ENCODE measurements at places on chromosomes 3 and 15.
A peak's percentile ranks its signal among the peaks of the same experiment; 100 is the strongest.

DNA sequence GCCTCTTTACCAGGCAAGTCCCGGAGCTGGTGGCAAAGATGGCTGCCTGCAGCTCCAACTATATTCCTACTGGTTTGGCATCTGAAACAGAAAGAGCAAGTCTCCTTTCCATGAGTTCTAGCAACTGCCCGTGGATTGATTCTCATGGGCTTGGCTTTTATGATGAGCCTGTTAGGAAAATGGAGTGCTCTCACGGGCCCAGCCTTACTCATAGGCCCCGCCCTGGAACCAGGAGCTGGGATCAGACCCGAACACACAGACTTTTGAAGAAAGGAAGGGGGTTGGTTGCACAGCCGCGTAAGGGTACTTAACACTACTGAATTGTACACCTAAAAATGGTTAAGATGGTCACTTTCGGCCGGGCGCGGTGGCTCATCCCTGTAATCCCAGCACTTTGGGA, 2.9 kb downstream of the NRROS start:
- no peak for DNase-seq

DNA sequence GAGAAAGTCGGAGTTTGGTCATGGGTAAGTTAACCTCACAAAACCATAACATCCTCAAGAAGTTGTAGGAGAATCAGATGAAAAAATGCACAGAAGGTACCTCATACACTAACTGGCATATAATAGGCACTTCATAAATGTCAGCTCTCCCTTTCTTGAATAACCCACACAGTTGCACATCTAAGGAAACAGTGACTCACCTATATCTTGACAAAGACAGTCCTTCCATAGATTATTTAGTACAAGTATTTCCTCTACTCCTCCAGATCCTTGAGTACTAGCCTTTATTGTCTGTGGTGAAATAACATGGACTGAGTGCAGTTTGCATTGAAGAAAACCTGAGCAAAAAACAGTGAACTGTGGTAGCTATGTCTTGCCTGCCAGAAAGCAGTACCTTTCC, 46.6 kb downstream of the MAGI1 start:
- DNase-seq, result no peak

GRCh38 chr15:73891328-73892315, 18.3 kb downstream of the TBC1D21 start:
- no peak for DNase-seq

DNA sequence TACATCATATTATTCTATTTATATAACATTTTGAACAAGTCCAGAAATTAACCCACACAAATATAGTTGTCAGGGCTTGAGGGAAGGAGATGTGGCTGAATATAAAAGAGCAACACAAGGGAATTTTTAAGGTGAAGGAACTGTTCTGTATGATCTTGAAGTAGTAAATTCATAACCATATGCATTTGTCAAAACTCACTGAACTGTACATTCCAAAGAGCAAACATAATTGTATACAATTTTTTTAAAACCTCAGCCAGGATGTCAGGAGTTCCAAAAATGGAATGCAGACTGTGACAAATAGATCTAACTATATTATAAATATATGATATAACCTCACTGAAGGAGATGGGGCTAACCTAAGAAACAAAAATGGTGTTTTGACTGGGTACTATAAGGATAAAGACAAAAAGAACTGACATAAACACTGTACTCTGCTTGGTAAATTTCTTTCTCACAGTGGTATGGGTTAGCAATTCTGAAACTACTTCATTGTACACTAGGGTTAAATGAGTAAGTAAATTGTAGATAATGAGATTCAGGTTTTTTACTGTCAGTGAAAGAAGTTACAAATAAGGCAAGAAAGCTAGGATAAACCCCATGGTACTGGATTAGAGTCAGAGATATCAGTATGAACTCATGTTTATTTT, 14.4 kb downstream of the GOLGB1 start:
- DNase-seq, result no peak

GRCh38 chr3:196193736-196194541, 17.3 kb downstream of the ZDHHC19 start:
- DNase-seq, result no peak

- no peak for DNase-seq
These were observed 127.3 kb downstream of the NR2F2 start for GRCh38 chr15:96457841-96458240.

GRCh38 chr3:55525436-55525835, 38.3 kb upstream of the WNT5A start:
- DNase-seq, result no peak

GRCh38 chr15:68800875-68801274, 19.8 kb downstream of the ANP32A start:
- no peak for DNase-seq

- no peak for DNase-seq
These were observed 18.6 kb upstream of the C15orf40 start for GRCh38 chr15:83030021-83030420.

DNA sequence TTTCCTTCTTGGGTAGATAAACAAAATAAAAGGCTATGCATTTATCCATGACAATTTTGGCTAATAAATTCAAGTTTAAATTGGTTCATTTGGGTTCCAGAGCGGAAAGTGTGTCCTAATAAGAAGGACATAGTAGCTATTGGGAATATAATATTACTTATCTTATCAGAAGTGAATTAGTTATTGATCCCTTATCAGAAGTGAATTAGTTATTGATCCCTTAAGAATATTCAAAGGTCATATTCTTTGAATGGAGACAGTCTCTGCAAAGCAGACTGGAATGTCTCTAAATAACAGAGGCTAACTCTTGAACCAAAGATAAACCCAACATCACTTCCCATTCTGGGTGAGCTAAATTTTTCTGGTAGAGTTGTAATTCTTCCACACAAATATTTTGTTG, 290.7 kb upstream of the BCHE start:
- DNase-seq, result no peak

DNA sequence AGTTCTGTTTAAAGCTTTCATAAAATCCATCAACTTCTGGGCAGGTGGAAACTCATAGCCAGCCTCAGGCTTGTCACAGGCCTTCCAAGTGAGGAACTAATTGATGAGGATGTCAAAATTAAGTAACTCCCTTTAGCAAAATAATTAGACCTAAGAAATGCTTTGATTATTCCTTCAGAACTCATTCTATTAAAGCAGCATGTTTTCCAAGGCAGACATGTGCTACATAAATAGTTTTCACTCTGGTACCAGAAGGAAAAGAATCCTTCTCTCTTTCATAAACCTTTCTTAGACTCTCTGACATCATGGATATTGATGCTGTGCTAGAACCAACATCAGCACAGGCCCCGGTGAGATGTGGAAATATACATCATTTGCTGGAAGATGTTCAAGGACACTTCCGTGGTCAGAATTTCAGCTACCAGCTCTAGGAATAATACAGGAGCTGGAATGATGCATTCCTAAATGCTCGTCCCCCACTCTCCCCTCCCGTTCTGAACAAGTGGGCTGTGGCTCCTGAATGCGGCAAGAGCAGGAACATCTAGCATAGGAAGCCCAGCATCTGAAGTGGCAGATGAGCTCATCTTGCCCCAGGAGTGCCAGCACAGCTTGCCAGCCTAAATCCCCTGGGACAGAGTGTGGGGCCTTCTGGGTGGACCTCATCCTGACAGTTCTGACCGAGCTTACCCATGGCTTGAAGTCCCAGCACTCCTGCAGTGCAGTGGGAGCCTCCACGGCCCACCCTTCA, 82.4 kb downstream of the WWTR1 start:
- peak; percentile 20 for DNase-seq

DNA sequence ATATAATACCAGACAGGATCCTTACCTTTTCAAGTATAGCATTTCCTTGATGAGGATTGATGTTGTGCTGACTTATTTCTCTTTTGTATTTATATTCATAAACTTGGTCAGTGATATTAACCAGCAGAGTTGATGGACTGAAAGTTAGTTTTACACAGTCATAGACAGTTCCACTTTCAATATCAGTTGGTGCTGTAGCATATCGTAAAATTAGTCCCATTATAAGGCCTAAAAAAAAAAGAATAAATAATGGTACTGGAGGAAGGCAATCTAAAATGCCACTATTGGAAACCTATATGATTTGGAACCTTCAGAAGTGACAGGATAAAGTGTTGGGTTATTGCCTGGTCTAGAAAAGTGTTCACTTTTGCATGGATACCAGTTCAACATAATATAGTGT, 16.3 kb downstream of the SLC9A9 start:
- DNase-seq, result no peak

Measured in midbrain (tissue), 1 donor.